ENCODE measurements at places on chromosomes 2 and 18.

GRCh38 chr2:156396126-156396525 lies 40.1 kb upstream of the GPD2 start:
- no peak for DNase-seq

DNA sequence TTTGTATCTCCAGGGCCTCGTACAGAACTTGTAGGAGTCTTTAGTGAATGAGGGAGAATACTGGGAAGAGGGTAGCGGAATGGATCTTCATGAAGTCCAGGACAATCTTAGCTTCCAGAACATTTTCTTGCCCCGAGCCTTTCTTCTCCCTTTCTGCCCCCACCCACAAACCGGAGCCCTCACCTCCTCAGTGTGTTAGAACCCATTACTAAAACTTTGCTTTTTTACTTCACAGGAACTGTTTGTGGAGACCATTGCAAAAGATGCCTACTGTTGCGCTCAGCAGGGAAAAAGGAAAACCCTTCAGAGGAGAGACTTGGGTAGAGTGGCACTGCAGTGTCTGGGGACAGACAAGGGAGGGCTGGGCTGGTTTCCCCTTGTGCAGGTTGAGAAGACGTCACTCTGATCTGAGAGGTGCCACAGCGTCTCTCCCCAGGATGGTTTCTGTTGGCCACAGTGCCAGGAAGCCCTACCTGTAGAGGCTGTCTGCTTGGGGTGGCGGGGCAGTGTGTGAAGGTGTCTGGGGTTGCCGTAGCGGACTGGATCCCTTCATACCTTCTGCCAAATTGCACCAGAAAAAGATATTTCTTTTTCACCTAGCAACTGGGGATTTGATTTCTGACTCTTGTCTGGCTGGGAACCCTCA lies 786 bp downstream of the POLE4 start:
- no peak for DNase-seq

DNA sequence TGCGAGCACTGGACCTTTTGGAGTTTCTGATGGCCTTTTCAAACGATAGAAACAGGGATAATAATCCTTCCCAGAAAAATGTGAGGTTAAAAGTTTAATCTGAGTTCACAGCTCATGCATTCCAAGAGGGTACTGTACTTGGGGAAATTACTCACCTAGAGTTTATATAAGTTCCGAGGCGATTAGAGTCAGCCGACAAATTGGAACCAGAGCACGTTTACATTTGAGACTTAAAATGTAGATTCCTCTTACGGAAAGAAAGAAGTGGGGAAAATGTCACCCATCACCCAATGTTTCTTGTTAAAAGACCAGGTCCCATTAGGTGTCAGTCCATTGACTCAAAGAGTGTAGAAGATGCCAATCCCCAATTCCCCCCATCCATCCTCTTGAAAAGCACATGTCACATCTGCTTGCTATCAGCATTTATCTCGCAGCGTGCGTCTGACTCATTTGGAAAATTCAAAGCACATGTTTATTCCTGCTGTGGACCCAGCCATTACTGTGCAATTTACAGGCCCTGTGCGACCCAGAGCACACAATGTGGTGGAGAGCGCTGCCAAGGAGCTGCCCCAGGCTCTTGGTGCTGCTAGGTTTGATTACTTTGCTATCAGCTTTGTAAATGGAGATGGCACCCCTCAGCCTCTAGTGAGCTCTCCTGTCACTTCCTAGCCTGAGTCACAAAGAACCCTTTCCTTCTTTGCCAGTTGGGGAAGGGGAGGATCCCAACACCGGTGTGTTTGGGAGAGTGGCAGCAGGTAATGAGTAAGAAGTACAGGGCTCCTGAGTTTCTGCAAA lies 104.8 kb downstream of the COLEC12 start:
- no peak for DNase-seq

GRCh38 chr2:70943205-70943871 lies 7.6 kb downstream of the ATP6V1B1 start:
- no peak for DNase-seq

DNA sequence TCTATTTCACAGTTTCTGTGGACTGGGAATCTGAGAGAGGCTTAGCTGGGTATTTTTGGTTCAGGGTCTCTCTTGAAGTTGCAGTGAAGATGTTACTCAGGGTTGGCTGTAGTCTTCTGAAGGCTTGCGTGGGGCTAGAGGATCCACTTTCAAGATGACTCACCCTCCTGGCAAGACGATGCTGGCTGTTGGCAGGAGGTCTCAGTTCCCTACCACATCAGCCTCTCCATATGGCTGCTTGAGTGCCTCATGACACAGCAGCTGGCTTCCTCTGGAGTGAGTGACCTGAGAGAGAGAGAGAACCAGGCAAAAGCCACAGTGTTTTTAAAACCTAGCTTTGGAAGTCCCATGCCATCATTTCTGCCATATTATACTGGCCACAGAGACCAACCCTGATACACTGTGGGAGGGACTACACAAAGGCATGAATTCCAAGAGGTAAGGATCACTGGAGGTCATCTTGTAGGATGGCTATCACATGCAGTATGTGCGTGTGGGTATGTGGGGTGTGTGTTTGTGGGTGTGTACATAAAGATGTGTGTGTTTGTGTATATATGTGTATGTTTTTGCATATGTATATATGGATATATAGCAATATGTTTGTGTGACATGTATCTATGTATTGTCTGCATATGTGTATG lies 25.1 kb downstream of the DNPEP start:
- DNase-seq = no peak

DNA sequence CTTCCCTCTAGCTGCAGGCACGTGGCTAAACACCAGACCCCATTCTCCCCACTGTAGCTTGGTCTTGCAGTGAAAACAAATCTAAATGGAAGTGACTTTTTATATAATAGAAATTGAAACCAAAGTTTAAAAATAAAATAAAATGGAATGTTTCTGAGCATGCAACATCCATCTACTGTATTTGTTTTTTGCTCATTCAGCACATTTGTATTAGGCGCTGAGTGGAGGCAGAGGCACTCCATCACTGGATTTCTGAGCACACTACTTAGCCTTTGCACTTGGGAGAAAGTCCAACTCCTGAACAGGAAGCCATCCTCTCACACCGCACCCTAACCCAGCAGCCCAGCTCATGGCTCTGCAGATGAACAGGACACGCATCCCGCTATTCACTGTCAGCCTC lies 37.8 kb upstream of the POU3F3 start:
- no peak for DNase-seq

DNA sequence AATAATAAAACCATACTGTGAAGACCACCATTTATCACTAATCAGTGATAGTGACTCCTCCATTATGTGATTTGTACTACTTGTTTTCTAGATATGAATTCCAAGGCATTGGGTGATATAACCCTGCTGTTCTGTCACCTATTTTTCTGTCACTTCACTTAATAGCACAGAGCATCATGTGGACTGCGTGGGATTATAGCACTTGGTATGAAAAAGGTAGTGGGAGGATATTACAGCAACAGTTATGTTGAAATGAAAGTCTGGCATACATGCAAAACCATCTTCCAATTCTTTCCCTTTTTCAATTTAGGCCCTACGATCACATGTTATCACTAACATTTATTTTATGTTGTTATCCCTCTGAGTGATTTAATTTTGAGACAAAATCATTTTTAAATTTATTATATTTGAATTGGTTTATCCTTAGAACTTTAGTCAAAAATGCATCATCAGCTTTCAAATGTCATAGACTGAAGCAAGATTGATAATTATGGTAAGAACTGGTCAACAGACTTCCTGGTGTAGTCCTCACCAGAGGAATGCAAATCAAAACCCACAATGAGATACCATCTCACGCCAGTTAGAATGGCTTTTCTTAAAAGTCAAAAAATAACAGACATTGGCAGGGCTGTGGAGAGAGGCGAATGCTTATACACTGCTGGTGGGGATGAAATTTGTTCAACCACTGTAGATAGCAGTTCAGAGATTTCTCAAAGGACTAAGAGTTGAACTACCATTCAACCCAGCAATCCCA lies 242.6 kb downstream of the IKZF2 start:
- DNase-seq = no peak

GRCh38 chr2:66364495-66365333 lies 70.2 kb upstream of the MEIS1 start:
- DNase-seq = no peak
